ENCODE measurements at places on chromosomes 1 and 21.

DNA sequence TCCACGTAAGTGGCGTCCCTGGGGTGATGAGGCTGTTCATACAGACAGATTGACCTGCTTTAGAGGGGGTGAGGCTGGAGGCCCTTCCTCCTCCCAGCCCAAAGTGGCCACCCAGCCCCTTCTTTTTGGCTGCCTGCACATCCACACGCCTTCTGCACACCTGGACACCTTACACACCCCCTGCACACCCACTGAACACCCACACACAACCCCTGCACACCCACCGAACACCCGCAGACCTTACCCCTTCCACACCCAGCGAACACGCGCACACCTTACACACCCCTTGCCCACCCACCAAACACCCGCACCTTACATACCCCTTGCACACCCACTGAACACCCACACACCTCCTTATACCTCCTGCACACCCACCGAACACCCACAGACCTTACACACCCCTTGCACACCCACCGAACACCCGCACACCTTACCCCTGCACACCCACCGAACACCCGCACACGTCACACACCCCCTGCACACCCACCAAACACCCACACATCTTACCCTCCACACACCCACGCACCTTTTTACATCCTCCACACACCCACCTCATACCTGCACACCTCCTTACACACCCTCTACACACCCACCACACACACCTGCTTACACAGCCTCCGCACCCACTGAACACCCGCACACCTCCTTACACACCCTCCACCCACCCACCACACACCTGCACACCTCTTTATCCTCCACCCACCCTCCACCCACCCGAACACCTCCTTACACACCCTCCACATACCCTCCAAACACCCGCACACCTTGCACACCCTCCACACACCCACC lies 37.7 kb downstream of the COQ8A start:
- no peak for DNase-seq

DNA sequence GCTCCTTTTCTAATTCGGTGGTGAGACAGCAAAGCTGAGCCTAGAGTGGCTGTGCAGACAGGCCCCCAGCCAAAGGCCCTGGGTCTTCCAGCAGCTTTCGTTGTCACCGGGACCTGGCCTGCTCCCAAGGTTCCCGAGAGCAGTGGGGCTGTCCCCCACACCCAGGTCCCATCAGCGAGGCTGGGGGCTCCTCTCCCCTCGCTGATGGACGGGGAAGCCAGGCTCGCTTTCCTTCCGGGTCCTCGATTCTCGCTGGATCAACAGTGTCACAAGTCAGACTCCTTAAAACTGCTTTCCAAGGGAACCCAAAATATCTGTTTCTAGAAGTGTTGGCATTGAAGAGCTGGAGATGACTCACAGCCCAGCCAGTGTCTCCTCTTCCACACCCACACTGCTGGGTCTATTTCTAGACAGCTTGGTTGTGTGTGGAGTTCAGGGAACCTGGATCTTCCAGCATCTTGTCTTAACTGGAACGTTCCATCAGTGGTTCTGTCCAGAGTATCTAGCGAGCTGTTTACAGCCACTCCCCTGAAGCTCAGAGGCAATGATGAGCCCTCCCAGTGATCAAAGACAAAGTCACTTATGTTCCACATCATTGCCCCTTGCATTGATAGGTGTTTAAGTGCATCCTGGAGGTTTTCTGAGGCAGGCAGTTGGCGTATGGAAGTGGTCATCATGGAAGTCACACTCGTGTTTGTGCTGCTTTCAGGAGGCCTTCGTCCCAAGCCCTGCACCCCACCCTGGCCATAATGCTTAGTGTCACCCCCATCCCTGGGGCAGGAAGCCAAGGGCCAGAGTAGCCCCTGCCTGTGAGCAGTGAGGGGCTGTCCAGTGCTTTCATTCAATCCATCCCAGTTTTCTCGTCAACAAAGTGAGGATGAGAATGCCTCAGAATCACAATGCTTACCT lies 35.2 kb downstream of the RRP1 start:
- DNase-seq: no peak

- no peak for DNase-seq
These were observed 355.1 kb downstream of the GPATCH2 start for GRCh38 chr1:217275655-217276398.

- DNase-seq: no peak
These were observed 3.0 kb downstream of the OLFM3 start for GRCh38 chr1:101993710-101994109.

DNA sequence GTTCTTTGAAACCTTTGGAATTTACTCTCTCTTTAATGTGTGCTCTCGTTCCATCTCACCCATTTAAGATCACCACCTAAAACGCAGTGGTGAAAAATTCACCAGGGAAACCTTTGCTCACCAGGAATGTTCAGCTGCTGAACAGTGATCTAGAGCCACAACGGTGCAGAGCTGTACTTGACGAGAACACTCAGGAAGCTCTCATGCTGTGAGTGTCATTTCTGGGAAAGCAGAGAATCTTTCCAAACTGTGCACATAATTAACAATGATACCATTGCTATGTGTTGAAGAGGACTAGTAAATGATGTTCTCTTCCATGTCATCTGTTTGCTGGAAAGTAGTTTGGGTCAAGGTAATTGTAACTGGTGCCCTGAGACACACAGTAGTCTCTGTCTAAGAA lies 117.1 kb downstream of the ZZZ3 start:
- DNase-seq: no peak

DNA sequence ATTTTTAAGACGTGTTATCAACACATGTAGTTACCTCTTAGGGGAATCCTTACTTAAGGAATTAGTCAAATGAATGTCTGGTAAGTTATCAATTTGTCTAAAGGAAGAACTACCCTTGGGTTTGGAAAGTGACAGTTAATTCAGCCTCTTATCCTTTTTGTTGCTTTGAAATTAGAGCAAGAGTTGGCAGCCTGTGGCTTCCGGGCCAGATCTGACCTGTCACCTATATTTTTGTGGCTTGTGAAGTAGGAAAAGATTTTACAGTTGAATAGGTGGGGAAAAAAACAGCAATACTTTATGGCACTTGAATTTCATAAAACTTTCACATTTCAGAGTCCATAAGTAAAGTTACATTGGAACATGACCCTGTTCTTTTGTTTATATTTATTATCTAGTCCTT lies 5.5 kb downstream of the MRPS6 start:
- DNase-seq: no peak

Data from stimulated activated CD8-positive, alpha-beta memory T cell treated with anti-CD3 and anti-CD28 coated beads, Interleukin-2, amount 100 ng/mL, for 1 hour (primary cell).